ENCODE measurements at places on chromosomes 4 and X.

DNA sequence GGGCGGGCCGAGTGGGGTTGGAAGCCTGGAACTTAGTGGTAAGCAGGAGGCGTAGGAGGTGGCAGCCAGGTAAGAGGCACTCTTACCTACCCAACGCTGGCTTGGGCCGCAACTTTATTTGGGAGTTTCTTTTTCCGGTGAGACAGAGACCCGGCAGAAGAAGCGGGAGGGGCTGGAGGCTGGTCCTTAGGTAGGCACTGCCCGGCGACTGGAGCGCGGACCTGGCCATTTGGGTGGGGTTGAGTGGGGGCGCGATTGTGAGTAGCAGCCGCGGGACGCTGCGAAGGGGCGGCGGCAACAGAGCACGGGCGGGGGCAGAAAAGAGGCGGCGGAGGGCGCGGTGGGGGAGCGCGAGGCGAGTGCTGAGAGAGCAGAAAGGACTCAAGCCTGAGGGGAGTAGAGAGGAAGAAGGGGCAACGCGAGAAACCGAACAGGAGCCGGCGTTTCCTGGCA is 334 bp upstream of the POU4F2 start:
- no peak for DNase-seq

- no peak for DNase-seq
Measured at GRCh38 chr4:183435803-183436202, 8.6 kb upstream of the CDKN2AIP start.

GRCh38 chr4:162793571-162793970 is 373.1 kb downstream of the NAF1 start:
- DNase-seq = no peak

GRCh38 chrX:2507904-2508627 is 7.3 kb upstream of the DHRSX start:
- no peak for DNase-seq

DNA sequence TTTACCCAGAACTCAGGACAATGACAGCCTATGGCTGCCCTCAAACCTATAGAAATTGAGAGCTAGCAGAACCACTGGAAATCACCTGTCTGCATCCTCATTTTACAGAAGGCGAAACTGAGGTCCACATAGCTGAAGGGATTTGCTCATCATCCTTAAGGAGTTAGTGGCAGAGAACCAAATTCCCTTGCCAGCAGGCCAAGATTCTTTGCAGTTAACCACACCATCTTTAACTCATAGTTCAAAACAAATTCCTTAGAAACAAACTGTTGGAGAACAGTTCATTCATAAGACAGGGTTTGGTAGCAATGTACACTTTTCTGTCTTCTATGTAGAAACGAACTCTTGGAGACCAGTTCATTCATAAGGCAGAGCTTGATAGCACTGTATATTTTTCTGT is 37.9 kb upstream of the RAP2C start:
- no peak for DNase-seq

DNA sequence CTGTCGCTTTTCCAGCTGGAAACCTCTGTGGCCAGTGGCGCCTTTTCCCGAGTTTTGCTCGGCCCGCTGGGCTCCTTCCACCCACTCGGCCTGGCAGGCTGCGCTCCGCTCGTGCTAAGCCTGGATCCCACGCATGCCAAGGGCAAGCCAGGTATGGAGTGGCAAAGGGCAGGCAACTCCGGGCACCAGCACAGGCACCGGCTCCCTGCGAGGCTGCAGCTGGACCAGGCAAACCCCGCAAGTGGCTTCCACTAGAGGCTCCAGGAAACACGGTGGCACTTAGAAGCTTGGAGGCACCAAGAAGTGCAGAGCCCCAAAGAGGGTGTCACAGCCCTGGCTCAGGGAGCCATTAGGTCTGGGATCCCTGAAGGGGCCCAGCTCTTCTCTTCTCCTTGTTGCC is 59.5 kb downstream of the PPA2 start:
- no peak for DNase-seq

- peak; percentile 31 for DNase-seq
Measured at GRCh38 chr4:139958739-139959098, 195.3 kb downstream of the MAML3 start.

DNA sequence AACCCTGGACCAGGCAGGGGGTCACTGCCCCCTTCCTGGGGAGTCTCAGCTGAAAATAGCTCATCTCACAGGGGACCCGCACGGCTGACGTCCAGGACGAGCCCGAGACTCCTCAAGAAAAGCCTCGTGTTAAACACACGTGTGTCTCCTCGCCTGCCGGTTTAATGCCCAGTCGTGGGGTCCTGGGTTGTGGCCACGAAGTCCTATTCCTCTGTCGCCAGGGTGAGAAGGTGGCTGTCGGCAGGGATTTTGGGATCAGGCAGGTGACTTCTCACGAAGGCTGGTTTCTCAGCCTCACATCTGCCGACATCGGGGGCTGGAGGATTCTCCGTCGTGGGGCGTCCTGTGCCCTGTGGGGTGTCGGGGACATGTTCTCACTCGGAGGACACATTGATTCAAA is 44.3 kb upstream of the PPP2R3B start:
- DNase-seq = no peak

DNA sequence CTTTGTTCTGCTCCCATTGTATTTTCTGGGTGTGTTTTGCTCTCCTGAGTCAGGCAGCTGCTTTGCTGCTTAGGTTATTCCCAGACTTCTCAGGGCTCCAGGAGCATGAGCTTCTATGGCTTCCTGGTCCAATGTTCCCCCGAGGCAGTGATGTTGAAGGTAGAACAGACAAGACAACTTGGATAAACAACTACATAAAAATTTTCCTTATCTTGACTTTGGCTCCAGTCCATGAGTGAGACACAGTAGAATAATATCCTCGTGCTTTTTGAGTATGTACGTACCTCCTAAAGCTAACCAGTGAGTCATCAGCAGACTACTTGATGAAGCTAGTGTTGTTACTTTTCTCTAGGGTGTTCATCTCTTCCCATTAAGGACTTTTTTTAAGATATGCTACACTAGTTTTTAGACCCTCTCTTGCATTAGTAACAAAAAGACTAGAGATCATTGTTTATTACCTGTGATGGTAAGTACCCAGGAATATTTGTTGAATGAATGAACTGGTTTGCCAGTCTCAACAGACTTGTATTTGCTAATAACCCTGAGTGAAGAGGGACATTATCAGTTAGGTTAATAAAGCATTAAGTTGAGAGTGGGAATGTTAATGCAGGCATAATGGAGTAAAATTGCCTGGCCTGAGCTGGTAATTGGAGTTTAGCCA is 131.9 kb downstream of the FHIP1A start:
- DNase-seq = peak; percentile 66

DNA sequence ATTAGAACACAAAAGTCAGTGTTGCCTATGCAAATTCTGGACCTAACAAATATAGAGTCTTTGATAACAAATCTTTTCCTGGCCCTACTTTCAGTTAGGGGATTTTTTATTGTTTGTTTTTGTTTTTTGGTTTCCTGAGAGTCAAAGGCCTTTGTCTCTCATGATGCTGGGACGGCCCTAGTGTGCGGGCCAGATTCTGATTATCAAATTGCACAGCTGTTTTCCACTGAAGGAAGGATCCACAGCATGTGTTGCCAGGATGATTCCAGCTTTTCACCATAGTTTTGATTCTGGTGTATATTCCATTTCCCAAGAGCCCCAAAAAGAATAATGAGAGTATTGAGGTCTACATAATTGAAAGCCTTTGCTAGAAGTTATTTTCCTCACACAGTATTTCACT is 248.2 kb downstream of the CAMK2D start:
- no peak for DNase-seq

DNA sequence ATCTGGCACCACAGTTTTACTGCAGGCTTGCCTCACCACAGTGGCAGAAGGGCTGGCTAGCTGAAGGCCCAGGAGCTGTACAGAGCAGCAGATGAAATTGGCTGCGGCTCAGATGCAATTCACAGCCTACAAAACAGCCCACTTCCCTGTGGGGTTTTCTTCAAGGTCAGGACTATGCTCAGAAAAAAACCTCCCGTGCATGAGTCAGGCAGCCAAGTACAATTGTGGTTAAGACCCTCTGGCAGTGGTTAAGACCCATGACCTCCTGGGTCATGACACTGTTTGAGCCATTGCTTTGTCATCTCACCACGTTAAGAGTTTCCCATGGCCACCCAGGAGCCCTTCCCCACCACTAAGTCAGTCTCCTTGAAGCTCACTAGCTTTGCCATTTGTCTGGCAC is 276.3 kb downstream of the HNRNPD start:
- DNase-seq = no peak

DNA sequence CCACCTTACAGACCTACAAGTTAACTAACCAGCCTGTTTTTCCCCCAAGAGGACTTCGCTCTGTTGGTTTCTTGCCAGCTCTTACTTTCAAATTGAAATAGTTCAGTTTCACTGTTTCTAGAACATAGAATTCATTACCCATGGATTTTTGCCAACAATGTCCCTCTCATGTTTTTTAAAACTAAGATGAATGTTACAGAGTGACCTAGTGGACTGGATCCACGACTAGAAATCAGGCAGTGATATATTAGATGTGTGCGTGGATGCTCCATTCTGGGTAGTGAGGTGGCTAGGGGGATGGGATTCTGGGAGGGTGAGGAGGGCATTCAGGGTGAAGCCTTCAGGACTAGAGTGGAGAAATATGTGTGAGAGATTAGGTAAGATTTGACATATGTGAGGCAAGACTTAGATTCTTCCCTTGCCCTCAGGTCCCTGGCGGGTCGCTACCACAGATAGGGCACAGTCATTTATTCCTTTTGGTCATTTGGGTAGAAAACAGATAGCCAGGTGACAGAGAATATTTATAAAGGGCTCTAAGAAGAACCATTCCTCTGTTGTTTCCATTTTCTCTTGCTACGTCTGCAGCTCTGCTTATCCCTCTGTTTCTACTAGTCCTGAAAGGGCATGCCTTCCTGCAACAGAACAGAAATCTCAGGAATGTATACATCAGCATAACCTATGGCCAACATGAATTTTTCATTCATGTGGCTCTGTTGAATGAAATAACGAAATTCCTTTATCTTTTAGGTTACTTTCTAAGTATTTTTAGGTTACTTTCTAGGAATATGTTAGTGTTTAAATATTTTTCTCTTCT is 15.4 kb upstream of the JADE1 start:
- DNase-seq = no peak

GRCh38 chrX:37918168-37918567 is 70.8 kb upstream of the DYNLT3 start:
- DNase-seq = no peak

DNA sequence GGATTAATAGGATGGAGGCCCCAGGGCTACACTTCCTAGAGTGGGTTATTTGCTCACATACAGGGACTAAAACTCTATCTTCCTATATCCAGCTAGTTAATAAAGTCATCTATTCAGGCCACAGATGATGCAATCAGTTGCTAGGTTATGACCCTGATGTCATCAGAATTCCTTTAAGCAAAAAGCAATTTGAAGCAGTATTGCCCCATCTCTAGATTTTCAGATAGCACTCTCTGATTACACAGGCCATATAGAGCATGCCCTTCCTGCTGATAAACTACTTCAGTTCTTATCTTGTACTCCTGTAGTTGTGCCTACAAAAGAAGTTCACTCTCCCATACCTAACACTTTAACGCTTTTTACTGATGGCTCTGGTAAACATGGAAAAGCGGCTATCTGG is 84.8 kb downstream of the TMEM144 start:
- DNase-seq = no peak

DNA sequence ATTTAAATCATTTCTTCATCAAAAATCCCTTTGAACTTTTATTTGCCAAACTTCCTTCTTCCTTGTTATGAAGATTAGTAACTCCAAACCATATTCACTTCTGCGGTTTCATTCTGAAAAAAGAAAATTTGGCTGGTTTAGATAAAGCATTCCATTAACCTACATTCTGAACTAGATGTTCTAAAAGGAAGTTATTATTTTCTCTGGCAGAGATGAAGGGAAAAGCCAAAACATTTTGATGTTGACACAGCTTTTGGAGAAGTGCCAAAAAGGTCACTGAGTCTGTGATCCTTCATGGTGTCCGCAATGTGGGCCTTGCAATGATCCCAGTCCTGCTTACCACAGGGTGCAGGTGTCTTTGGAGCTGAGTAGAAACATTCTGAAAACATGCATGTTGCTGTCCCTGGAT is 36.0 kb downstream of the CXCL8 start:
- no peak for DNase-seq

Data from NCI-H1436 (cell line).